CD8-positive, alpha-beta memory T cell (primary cell): ENCODE measurements at places on chromosomes 2 and 18.
A peak's percentile ranks its signal among the peaks of the same experiment; 100 is the strongest.

GRCh38 chr2:197086500-197086899 lies 160.0 kb upstream of the PGAP1 start:
- H3K4me3 ChIP-seq = no peak overlapping the region
- no peak for DNase-seq
- H3K27ac ChIP-seq = no peak overlapping the region
- H3K4me1 ChIP-seq = no peaks in the 10 kb centered on the region

- H3K27ac ChIP-seq = no peak overlapping the region
- no peaks in the 10 kb centered on the region for H3K36me3 ChIP-seq
- H3K4me3 ChIP-seq = no peak overlapping the region
- H3K4me1 ChIP-seq = no peaks in the 10 kb centered on the region
Observed at GRCh38 chr2:177318613-177319012, 54.1 kb upstream of the NFE2L2 start.

DNA sequence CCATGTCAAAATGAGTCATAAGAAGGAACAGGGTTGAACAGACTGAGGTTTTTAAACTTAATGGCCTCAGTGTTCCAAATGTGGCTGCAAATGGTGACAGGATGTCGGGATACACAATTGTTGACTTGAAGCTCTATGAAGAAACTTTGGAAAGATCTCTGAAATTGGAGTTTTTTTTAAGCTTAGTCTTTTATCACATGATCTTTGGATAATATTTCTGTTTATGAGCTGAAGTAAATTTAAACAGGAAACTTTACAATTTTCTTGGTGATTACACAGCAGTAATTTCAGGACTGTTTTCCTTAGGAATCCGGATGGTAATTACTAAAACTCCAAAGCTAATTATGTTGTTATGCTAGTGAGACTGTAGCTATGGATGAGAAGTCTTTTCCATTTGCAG lies 199.1 kb upstream of the NRXN1 start:
- H3K27ac ChIP-seq = no peak overlapping the region
- no peak for DNase-seq
- H3K4me3 ChIP-seq = no peak overlapping the region
- no peaks in the 10 kb centered on the region for H3K27me3 ChIP-seq

GRCh38 chr18:68461481-68462018 lies 253.4 kb downstream of the TMX3 start:
- H3K27me3 ChIP-seq = no peaks in the 10 kb centered on the region
- no peak for DNase-seq
- H3K36me3 ChIP-seq = no peaks in the 10 kb centered on the region
- H3K4me1 ChIP-seq = no peaks in the 10 kb centered on the region

DNA sequence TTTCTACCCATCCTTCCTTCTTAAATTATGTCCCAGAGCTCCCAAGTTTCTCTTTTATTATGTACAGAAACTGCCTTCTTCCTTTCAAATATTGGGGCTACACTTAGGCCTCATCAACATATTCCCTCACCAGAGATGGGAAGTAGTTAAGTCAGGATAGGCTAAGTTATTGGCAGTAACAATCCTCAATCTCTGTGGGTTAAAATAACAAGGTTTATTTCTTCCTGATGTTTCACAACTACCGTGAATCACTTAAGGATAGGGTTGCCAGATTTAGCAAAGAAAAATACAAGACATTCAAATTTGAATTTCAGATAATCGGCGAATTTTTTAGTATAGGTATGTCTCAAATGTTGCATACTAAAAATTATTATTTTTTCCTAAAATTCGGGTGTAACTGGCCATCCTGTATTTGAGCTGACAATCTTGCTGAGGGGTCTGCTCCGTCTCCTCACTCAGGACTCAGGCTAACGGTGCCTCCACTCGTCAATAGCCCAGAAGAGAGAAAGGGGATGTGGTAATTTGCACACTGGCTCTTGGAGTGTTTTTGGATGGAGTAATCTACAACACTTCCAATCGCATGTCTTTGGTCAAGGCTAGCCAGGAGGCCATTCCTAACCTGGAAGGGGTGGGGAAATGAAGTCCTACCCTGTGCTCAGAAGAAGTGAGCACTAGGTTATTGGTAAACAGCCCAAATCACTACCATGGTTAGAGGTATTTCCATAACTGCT lies 91.7 kb downstream of the ACTR3 start:
- H3K4me1 ChIP-seq = no peaks in the 10 kb centered on the region
- H3K27me3 ChIP-seq = no peaks in the 10 kb centered on the region
- H3K36me3 ChIP-seq = no peaks in the 10 kb centered on the region
- H3K4me3 ChIP-seq = no peak overlapping the region
- DNase-seq = no peak
- no peak overlapping the region for H3K27ac ChIP-seq

- H3K36me3 ChIP-seq = no peaks in the 10 kb centered on the region
- peak; percentile 8 for DNase-seq
- peaks cover 20% of the 10 kb centered on the region for H3K4me1 ChIP-seq
- no peak overlapping the region for H3K27ac ChIP-seq
Observed at GRCh38 chr2:174901075-174901474, 104.1 kb downstream of the CHN1 start.

- no peak overlapping the region for H3K4me3 ChIP-seq
- no peaks in the 10 kb centered on the region for H3K4me1 ChIP-seq
- H3K36me3 ChIP-seq = no peaks in the 10 kb centered on the region
Observed at GRCh38 chr2:120750488-120751210, 15.0 kb downstream of the GLI2 start.

DNA sequence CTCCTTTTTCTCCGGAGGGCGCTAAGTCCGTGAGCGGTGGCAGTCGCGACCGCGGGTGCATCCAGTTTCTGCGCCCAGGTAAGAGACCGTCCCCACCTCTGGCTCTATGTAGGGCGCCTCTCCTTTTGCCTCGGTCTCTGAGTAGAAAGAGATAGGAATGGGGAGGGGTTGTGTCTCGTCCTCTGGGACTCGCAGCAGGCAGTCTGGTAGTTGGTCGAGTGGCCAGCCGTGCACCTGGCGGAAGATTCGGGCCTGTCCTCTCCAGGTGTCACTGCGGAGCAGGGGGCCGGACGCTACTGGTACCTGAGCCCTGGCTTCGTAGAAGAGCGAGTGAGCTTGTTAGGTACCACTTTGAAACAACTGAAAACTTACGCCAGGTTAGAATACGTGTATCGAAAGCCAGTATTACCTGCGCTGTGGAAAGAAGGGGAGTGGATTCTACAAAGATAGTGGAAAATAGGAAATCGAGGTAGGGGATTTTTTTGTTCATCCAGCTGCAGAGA lies 403 bp downstream of the MAP2 start:
- no peaks in the 10 kb centered on the region for H3K27me3 ChIP-seq
- H3K27ac ChIP-seq = no peak overlapping the region
- H3K4me1 ChIP-seq = no peaks in the 10 kb centered on the region
- H3K4me3 ChIP-seq = peak overlapping the region; percentile 43

GRCh38 chr2:58227171-58227917 lies 13.8 kb downstream of the FANCL start:
- H3K27me3 ChIP-seq = no peaks in the 10 kb centered on the region
- no peaks in the 10 kb centered on the region for H3K4me1 ChIP-seq
- H3K4me3 ChIP-seq = no peak overlapping the region

DNA sequence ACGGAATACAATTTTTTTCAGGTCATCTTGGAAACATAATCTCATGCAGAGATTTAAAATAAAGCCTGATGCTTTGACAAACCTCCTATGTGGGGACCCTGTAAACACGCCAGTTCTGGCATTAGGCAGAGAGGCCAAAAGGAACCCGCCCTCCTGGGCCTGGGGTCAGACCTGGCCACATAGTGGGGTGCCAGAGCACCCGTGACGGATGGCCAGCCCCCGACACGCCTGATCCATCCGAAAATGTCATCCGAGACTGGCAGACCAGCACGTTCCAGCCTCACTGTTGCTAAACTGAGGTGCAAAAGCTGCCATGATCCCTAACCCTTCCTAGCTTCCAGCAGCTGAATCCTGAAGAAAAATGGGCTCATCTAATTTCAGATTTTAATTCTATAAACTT lies 222.6 kb upstream of the SALL3 start:
- H3K4me3 ChIP-seq = no peak overlapping the region
- H3K4me1 ChIP-seq = no peaks in the 10 kb centered on the region
- no peak for DNase-seq

DNA sequence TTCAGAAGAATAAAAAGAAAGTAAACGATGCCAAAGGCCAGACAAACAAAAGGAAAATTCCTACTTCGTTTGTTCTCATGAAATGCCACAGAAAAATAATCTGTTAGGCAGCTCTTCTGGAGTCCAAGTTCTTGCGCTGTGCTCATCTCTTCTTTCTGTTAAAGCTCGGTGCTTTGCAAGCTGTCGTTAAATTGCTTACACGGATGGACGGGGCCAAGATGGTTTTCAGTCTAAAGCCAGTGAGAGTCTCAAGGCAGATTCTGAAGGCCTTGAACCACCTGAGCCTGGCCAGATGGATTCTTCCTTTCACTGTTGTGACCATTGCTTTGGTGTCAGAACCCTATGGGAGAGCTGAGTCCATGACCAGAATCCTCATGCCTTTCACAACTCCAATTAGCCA lies 97.6 kb upstream of the RMDN2 start:
- H3K4me3 ChIP-seq = no peak overlapping the region
- H3K4me1 ChIP-seq = no peaks in the 10 kb centered on the region
- no peak overlapping the region for H3K27ac ChIP-seq
- H3K27me3 ChIP-seq = no peaks in the 10 kb centered on the region
- no peak for DNase-seq
- H3K36me3 ChIP-seq = no peaks in the 10 kb centered on the region

- no peaks in the 10 kb centered on the region for H3K36me3 ChIP-seq
- no peak for DNase-seq
- no peaks in the 10 kb centered on the region for H3K4me1 ChIP-seq
- no peak overlapping the region for H3K4me3 ChIP-seq
- peaks cover 14% of the 10 kb centered on the region for H3K27me3 ChIP-seq
Observed at GRCh38 chr2:26691161-26691560, 1.4 kb upstream of the KCNK3 start.

DNA sequence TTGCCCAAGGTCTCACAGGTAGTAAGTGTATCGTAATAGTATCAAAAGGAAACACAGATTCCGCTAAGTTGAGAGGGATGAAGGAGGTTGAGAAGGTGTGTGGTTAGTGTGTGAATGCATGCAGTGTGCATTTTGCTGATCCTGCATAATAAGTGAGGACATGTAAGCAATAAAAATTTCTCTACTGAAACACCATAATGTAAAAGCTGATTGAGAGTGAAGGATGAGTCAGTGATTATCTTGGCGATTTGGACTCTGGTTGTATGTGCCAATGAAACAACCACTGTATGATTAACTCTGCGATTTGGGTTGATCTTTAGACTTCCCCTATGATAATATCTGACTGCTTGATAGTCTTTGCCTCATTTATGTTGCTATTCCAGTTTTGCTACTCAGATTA lies 16.7 kb upstream of the ADGRF3 start:
- H3K4me1 ChIP-seq = peaks cover 9% of the 10 kb centered on the region
- no peak for DNase-seq
- H3K27me3 ChIP-seq = no peaks in the 10 kb centered on the region
- H3K36me3 ChIP-seq = peaks cover 6% of the 10 kb centered on the region
- H3K27ac ChIP-seq = no peak overlapping the region

GRCh38 chr18:70429847-70430500 lies 141.1 kb downstream of the SOCS6 start:
- no peak overlapping the region for H3K4me3 ChIP-seq
- H3K27me3 ChIP-seq = no peaks in the 10 kb centered on the region
- H3K36me3 ChIP-seq = no peaks in the 10 kb centered on the region
- no peaks in the 10 kb centered on the region for H3K4me1 ChIP-seq

- peaks cover 18% of the 10 kb centered on the region for H3K4me1 ChIP-seq
- H3K27ac ChIP-seq = peak overlapping the region; percentile 72
- DNase-seq = no peak
- no peaks in the 10 kb centered on the region for H3K36me3 ChIP-seq
Observed at GRCh38 chr18:11909061-11909455, 941 bp upstream of the MPPE1 start.
